Stimulated activated CD4-positive, alpha-beta T cell treated with anti-CD3 and anti-CD28 coated beads, Interleukin-15, amount 100 ng/mL, for 24 hours (primary cell): ENCODE measurements at places on chromosomes 11 and 22.
A peak's percentile ranks its signal among the peaks of the same experiment; 100 is the strongest.

DNA sequence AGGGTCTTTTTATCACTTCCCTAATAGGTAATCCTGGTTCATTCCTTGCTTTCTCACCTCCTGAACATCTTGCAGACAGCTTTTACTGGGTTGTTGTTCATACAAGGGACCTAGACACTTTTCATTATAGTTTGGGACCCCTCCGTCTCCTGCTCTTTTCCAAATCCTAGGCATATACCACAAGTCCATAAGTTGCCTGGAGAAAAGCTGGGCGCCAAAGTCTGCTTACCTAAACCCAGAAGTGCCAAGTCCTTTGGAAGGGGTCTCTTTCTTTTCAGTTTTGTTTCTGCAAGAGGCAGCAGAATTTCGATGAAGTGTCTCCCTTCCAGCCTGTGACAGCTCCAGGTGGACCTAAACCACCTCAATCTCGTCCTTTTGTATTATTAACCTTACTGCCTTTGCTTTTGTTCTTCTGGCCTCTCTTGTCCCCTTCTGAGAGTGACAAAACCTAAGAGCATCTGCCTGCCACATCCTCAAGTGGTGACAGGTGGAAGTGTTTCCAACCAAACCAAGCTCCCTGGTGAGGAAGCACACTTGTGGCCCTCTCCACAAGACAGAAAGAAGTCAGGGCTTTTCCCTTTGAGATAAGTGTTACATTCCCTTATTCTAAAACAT is 19.5 kb upstream of the P2RY6 start:
- peak; percentile 25 for DNase-seq

- DNase-seq: no peak
Observed at GRCh38 chr22:44529827-44530523, 31.9 kb upstream of the RTL6 start.

DNA sequence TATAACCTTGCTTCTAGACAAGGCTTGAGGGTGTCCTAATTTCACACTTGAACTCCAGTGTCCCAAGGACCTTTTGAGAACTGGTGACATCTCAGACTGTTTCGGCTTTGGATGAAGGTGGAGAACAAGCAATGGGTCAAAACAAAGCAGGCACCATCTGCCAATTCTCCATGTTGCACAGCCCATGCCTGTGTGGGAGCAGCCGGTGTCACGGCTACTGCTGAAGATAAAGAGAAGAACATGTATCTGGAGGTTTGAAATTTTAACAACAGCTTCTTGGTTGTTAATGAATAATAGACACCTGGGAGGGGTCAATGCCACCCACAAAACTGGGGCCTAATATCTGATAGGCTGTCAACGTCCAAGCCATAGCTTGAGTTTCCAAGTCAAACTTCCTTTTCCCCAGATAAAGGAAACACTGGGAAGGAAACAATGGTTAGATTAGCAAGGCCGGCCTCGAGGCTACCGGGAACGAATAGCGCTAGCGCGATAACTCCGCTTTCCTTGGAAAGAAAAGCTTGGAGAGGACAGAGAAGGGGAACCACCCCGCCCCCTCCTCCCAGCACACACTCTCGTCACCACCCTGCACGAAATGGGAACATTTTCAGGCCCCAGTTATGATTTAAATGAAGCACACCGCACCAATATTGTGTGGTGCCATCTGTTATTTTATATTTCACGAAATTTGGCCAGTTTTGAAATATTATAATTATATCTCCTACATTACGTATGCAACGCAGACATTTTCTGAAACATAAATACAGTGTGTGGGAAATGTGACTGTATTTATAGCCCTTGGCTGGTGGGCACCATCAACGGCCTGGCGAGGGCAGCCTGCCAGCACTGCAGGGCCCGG is 21.8 kb upstream of the OPCML start:
- no peak for DNase-seq

DNA sequence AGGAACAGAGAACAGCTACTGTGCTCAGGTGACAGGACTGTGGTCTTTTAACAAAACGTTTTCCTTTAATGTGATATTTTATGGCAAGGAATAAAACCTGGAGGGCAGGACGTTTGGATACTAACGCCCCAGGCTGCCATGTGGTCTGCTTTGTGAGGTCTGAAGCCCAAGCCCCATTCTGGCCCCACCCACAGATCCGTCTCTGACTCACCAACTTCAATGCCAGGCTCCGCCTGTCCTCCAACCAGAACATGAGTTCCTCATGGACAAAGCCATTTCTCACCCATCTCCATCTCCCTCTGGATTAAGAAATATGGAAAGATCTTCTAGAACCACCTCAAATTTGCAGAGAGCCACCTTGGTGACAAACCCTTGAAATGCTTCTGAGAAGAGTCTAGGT is 148.8 kb downstream of the CRYBB2 start:
- DNase-seq: no peak

DNA sequence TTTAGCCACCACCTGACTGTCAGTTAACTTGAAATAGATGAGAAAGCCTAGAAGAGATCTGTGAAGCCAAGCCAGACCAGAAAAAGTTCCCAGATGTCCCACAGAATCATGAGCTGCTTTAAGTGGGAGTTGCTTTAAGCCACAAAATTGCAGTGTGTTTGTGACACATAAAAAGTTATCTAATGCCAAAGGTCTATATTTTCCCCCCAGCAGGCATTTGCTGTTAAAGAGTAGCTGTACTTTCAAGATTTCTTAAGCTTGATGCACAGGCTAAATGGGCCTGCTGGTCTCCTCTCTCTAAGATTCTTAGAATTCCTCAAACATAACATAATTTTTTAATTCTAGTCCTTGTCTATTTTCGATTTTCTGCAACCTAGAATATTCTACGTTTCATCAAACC is 825.7 kb downstream of the FAM181B start:
- no peak for DNase-seq

DNA sequence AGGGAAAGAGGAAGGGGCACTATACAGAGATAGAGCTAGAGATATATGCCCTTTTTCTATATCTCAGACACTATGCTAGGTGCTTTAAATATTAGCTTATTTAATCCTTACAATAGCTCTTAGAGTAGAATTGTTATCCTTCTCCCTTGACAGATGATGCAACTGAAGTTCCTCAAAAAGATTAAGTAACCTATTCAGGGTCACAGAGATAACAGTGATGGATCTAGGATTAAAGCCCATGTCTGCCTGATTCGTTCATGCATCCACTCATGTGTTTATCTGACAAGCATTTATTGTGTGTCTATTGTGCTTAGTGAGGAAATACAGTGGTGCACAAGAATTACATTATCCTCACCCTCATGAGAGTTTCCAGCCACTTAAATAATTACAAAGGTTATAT is 8.7 kb downstream of the CCDC83 start:
- DNase-seq: no peak

GRCh38 chr11:34501949-34502348 is 11.6 kb downstream of the ELF5 start:
- no peak for DNase-seq

DNA sequence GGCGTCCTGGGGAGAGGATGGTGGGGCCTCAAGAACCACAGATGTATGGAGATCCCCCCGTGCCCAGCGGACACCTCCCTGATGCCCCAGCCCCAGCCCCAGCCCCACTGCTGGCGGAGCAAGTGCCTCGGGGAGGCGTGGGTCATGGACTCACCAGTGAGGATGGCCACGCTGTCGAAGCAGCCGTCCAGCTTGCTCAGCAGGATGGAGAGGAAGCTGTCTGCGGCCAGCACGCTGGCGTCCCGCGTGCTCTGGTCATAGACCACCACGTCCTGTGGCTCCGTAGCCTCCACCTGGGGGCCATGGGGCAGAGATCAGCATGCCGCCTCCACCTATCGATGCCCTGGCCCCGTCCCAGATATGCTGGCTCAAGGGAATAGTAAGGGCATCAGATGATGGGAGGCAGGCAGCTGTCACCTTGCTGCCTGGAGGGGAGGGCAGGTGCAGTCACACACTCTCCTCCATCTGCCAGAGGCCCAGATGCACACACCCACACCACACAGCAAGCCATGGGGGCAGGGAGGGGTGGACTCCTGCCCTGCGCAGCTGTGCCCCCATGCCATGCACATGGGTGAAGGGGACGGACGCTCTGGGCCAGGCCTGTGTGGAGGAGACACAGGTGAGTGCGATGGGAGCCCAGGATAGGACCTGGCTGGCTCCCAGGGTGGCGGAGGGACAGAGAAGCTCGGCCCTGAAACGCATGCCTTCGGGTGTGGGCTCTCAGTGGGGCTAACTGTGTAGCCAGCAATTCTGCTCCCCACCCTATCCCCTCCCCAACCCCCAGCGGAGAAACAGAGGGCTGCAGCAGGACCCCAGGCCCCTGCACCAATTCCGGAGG is 8.2 kb downstream of the DUSP8 start:
- no peak for DNase-seq

DNA sequence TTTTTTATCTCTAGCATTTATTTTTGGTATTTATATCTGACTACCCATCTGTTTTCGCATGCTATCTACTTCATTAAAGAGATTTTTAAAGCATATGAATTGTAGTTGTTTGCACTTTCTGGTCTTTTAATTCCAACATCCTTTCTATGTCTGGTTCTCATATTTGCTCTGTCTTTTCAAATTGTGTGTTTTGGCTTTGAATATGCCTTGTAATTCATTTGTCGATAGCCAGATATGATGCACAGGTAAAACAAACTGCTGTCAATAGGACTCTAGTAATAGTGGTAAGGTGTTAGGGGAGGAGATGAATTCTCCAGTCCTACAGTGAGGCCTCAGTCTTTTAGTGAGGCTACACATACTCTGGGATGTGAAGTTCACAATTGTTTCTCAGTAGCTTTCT is 530.8 kb upstream of the CCDC179 start:
- no peak for DNase-seq
